CD4-positive, alpha-beta T cell treated with Interleukin-4 for 1 hour (primary cell): ENCODE measurements at places on chromosomes 11 and 22.

DNA sequence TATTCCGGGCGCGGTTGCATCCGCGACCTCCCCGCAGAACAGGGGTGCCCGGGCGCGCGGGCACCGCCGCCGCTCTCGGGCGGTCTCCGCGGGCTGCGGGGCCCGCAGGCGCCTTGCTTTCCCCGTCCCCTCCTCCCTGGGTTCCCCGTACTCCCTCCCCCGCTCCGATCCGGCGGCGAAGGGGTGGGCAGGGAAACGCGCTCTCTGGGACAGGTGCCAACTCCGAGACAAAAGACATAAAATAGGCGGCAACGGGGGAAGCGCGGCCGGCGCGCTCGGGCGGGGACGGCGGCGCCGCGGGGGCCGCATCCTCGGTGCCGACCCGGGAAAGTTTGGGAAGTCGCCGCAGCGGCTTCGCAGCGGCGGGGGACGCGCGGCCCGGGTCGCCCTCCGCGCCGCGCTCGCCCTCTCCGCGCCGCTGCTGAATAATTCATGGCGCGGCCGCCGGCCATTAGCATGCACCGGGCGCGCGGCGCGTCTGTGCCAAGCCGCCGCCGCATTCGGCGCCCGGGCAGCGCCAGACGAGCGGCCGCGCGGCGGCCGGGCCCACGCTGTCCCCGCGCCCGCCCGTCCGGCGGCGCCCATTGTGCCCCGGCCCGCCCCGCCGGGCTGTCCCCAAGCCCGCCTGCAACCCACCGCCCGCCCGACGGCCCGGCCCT is 78.7 kb upstream of the PPARA start:
- peak; percentile 64 for DNase-seq

- DNase-seq: no peak
These were observed 1.2 kb upstream of the TIRAP start for GRCh38 chr11:126281666-126282175.

- DNase-seq: no peak
These were observed 527.8 kb downstream of the METTL15 start for GRCh38 chr11:28636033-28636432.

GRCh38 chr11:19740586-19740985 is 27.9 kb downstream of the NAV2 start:
- no peak for DNase-seq

DNA sequence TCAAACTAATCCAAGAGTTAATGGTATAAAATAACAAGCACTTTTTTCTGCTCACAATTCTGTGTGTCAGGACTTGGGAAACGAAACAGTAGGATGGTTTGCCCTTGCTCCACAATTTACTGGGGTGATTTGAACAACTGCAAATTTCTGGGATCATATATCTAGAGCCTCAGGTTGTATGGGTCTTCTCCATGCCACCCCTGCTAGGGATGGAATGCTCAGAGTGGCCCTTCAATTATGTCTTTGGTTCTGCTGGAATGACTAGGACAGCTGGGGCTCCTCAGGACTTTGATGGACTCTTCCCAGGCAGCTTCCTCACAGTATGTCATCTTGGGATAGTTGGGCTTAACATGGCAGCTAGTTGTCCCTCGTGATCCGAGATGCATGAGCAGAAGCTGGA is 223.0 kb upstream of the ANO5 start:
- DNase-seq: no peak

GRCh38 chr11:131195661-131196517 is 174.5 kb upstream of the NTM start:
- no peak for DNase-seq

- DNase-seq: no peak
These were observed 697.2 kb downstream of the ETS1 start for GRCh38 chr11:127890030-127890615.

DNA sequence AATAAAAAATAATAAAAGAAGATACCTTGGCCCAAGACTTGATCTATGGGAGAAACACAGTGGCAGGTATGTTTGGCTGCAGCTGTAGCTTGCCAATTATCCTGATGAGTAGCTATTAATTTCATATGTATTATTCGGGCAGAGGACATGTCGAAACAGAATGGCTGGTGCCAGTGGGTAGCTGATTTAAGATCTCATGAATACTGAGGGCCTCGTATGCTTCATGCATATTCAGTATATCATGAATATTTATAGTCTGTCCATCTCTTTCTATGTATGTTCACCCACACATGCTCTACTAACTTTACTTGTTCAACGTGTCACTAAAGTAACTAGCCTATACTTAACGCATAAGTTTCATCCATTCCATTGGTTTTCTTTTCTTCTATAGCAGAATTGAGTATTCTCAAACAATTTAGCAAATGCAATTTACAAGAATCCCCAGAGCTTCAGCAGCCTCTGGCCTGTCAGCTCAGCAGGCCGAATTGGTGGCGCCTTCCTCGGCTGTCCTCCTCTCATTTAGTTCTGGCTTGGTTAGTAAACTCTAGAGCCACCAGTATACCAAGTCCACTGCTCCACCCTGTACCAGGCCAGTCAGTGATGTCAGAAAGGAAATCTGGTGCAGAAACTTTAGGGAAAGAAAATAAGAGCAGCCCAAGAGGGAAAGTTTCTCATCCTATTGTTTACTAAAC is 17.9 kb downstream of the ART5 start:
- no peak for DNase-seq

DNA sequence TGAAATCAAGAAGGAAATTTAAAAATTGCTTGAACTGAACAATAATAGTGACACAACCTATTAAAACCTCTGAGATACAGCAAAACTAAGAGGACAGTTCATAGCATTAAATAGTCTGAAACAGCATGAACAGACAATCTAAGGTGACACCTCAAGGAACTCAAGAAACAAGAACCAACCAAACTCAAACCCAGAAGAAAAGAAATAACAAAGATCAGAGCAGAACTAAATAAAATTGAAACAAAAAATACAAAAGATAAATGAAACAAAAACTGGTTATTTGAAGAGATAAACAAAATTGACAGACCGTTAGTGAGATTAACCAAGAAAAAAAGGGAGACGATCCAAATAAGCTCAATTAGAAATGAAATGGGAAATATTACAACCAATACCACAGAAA is 122.8 kb upstream of the TOP3B start:
- DNase-seq: no peak

DNA sequence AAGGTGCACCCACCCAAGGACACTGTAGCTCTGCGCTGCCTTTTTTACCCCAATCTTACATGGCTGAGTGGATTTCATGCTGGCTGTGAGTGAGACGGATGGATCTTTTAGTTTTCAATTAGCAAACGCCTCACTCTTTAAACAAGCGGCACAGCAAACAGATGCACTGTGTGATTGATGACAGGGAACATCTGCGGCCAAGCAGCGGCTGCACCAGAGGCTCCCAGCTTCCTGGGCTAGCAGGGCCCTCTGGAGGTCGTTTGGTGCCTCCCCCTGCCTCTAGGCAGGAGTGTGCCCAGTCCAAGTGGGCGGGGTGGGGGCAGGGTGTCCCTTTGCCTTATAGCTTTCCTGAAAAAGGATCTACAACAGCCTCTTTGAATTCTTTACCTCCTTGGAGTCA is 2.1 kb upstream of the DRD2 start:
- no peak for DNase-seq

- no peak for DNase-seq
These were observed 19.0 kb upstream of the CECR2 start for GRCh38 chr22:17350292-17350691.

DNA sequence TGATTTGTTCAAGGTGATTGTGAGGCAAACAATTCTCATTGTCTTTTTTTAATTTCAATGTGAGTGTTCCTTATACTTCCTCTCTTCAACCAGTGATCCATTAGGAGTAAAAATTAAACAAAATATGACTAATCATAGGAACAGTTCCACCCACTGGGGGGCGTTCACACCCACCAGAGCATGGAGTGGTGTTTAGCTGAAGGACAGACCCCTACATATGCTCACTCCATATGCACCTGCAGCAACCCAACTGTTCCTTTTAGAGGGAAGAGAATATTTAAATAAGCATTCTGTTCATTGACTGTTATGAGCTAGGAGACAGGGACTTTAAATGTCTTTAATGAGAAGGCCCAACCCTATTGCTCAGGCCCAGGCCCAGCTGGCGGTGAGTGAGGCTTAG is 78.7 kb upstream of the DRD2 start:
- DNase-seq: no peak

DNA sequence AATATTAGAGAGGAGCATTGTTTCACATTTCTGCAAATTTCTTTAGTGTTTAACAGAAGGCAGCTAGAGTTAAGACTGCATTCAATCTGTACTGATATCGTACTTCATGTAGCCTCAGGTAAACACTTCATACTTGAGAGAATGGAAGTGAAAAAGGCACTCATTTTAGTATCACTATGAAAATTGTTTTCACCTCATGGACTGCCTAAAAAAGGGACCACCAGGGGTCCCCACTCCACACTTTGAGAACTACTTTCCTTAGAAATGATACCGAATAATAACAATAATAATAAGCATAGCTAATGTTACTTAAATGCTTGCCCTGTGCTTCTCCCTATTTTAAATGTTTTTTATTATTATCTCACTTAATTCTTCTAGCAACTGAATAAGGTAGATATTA is 95.1 kb downstream of the BLID start:
- DNase-seq: no peak

- DNase-seq: no peak
These were observed 43.9 kb downstream of the NFAM1 start for GRCh38 chr22:42388130-42388797.

DNA sequence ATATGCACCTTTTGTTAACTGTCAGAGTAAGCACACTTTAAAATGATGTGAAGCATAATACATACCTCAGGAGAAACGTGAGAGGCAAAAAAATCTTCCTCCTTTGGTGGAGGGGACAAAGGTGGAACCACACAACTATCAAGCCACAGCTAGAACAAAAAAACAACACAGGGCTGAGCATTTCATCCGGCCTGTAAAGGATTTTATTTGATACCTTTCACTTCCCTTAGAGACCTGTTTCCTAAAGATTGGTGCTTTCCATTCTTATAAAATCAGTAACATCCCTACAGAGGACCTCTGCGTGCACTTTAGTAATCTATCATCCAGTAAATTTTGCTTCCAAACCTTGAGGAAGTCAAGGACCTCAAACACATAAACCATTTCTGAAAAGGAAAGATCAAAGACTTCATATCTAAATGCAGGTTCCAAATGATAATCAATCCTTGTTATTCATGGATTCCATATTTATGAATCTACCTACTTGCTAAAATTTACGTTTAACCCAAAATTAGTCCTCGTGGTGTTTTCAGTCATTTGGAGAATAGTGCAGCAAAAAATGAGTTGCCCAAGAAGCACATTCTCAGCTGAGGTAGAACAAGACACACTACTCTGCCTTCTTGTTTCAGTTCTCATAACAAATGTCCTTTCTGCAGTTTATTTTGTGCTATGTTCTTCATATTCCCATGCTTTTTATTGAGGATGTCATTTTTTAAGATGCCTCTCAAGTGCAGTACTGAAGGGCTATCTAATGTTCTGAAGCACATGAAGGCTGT is 22.7 kb downstream of the ARFGAP3 start:
- no peak for DNase-seq

DNA sequence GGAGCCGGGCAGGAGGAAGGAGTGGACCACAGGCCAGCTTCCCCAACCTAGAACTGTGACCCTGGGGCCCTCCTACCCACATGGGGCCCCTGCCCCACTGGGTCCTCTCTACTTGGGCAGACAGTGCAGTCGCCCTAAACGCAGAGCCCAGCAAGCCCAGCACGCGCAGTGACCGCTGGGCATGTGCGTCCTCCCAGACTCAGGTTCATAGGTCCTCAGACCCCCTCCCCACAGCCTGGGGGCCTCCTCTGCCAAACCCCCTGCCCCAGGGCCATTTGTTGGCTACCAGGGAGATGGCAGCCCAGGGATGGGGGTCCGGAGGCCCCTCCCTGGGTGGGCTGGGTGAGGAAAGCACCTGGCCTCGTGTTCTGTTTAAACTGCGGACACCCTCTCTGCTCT is 23.9 kb downstream of the RTN4R start:
- DNase-seq: no peak

DNA sequence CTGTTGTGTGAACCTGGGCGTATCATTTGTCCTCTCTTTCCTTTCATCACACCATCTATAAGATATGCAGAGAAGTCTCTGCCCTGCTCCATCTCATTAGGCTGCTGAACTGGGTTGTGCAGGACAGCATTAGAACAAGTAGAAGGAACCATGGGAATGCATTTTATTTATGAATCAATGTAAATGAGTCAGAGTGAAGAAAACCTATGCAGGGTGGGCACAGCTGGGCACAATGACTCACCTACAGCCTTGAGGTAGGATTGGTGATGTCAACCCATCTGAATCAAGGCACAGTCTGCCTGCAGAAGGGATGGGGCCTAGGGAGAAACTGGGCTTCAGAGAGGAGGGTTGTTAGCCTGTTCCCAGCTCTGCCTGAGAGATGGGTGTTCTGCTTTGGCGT is 123.4 kb downstream of the CSNK2A3 start:
- DNase-seq: no peak

- no peak for DNase-seq
These were observed 56.2 kb upstream of the CRYBB3 start for GRCh38 chr22:25143156-25144076.

GRCh38 chr22:31947296-31947695 is 3.0 kb downstream of the YWHAH start:
- DNase-seq: peak; percentile 51

DNA sequence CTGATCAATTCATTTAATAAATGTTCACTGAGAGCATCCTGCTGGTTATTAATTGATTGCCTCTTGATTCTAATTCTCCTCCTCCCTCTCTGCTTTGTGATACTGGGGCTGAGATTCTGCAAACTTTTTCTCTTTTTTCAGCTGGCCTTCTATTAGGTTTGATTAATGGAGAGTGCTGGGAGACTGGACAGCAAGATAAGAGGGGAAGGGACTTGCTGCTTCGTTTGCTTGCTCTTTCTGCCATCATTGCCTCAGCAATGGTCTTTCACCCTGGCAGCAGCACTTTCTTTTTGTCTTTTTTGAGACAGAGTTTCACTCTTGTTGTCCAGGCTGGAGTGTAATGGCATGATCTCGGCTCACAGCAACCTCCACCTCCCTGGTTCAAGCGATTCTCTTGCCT is 7.1 kb downstream of the DNHD1 start:
- no peak for DNase-seq

- DNase-seq: no peak
These were observed 170.3 kb downstream of the CADM1 start for GRCh38 chr11:115333949-115334348.

DNA sequence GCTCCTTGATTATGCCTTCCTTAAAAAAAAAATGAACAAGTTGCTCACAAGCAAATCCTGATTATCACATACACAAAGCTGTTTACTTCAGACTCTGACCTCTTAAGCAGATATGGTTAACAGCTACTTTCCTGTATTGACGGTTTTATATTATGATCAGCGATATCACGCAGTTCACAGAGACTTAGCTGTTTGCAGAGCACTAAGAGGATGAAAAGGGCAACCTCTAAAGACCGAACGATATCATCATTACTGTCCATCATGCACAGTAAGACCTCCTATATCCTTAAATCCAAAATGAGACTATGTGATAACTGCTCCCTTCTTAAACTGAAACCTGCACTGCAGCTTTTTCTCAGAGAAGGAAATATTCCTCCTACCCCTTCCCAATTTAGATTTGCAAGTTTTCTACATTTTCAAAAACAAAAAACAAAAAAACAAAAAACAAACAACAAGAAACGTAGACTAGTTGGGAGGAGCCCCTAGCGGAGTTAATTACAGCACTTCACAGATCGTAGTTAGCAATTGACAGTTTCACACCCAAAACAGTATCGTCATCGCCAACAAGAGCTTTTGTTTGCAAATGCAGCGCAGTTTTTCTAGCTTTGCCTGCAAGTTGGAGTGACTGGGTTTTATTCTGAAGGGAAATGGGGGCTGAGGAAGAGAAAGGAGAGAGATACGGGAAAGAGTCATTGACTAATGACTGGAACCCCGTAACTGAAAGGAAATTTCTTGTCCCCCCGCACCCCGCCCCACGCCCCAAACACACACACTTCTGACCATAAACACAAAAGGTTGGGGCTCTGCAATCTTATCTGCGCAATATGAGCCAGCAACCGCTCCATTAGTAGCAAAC is 1.2 kb downstream of the DDX6 start:
- peak; percentile 70 for DNase-seq
